ENCODE measurements at places on chromosomes 7 and 10.

DNA sequence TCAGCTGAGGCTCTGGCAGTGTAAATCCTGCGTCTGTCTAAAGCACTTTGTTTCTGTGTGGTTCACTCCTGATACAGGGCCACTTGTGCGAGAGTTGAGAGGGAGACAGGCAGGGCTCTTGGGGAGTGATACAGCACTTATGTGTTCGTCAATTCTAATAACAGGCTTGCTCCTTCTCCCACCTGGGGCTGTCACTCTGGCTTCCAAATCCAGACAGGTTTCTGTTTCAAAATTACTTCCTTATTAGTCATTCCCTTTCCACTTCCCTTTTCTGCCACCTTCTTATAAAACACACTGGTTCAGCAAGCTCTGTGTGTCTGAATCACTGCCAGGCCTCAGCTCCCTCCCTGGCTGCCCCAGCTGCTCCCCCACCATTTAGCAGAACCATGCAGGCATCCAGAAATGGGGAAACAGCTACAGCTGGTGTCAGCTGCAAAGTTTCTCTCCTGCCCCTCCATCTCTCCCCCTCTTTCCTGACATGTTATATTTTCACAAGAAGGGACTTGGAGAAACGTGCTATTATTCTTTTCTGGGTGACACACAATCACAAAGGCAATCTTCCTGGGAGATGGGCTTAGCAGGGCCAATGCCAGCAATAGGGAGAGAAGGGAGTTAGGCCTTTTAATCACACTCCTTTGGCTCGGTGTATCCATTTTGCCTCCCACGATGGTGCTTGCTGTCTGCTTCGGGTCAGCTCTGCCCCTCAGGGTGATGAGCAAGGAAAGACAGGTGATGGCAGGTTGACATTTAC is 58.4 kb upstream of the ZNRF2 start:
- peak; percentile 86 for DNase-seq

GRCh38 chr10:19461588-19461987 is 354.6 kb upstream of the PLXDC2 start:
- no peak for DNase-seq

DNA sequence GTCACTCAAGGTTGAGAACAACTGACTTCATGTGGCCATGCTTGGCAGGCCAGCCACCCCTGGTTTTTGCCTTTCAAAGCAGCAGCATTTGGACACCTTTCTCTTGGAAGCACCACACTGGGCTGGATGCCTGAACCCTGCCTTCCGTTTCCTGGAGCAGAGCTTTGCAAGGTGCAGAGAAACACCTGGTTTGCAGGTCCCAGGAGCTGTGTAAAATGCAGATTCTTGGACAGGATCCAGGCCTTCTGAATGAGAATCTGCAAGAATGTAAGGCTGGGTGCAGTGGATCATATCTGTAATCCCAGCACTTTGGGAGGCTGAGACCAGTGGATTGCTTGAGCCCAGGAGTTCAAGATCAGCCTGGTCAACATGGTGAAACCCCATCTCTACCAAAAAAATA is 18.0 kb upstream of the DUSP5 start:
- DNase-seq: peak; percentile 33

GRCh38 chr10:27541796-27542729 is 38.0 kb downstream of the RAB18 start:
- DNase-seq: no peak

DNA sequence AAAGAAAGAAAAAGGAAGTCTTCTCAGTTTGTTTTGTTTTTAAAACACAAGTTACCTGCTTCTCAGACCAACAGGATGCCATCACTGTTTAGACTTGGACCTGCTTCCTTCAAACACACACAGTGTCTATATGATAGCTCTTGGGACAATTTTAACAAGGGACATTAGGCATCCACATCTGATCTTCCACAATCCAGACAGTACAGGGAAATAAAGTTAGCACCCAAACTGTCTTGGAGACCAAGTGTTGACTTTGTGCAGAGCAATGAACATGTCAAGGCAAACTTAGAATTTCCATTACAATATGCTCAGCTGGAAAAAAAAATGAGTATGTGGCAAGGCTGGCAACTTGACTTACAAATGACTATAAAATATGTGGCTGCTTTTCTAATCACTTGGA is 80.9 kb downstream of the SGMS1 start:
- DNase-seq: no peak

- no peak for DNase-seq
Observed at GRCh38 chr10:33657913-33658312, 323.4 kb upstream of the NRP1 start.

DNA sequence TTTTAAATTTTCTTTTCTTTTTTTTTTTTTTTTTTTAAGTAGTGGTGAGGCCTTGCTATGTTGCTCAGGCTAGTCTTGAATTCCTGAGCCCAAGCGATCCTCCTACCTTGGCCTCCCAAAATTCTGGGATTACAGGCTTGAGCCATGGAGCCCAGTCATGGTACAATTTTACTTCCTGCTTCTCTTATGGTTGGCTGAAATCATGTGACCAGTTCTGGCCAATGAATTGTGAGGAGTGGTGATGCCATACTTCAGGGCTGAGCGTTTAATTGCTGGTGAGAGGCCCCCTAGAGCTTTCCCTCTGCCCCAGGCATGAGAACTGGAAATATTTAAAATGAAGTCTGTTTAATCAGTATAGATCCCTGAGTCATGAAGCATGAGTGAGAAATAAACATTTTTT is 22.2 kb upstream of the BAIAP2L1 start:
- DNase-seq: peak; percentile 23

DNA sequence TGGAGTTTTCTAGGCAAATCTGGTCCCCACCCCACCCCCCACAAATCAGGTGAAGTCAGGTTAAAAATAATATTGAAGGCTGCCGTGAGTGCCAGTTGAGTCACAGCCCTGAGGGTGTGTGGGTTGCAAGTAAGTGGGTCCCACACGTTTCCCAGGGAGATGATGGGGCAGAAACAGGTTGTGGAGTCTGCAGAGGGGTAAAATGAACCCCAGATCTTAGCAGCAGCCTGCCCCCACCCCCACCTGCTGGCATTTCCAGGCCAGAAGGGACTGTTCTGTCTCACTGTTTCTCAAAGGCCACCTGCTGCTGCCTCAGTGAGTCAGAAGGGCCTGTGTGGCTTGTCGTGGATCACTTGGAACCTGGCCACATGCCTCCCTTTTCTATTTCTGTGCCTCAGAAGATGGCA is 59.8 kb upstream of the SMNDC1 start:
- DNase-seq: peak; percentile 73

DNA sequence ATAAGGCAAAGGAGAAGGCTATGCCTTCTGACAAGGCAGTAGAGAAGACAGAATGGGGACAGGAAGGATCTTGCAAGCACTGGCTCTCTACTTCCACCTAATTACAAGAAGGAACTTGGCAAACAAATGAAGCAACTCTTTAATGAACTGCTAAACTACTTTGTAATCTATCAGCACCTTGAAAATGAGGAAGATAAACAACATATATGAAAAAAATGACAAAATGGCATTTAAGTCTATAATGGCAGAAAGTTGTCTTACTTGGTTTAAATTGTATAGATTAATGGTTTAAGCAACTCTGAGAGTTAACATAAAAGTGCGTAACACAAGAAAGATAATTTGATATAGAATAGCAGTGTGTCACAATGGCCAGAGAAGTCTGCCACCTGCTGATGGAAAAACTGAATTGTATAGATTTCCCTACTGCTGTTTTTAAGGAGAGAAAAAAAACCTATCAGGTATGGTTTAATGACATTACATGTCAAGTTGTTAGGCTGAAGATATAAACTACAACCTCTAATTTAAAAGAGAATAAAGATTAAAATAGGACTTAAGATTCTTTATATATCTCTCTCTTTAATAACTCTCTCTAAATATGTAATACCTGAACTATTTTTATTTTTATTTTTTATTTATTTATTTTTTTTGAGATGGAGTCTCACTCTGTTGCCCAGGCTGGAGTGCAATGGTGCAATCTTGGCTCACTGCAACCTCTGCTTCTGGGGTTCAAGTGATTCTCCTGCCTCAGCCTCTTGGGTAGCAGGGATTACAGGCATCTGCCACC is 11.8 kb downstream of the NT5C3A start:
- DNase-seq: peak; percentile 60

- no peak for DNase-seq
Observed at GRCh38 chr10:129495256-129495655, 28.2 kb downstream of the MGMT start.

DNA sequence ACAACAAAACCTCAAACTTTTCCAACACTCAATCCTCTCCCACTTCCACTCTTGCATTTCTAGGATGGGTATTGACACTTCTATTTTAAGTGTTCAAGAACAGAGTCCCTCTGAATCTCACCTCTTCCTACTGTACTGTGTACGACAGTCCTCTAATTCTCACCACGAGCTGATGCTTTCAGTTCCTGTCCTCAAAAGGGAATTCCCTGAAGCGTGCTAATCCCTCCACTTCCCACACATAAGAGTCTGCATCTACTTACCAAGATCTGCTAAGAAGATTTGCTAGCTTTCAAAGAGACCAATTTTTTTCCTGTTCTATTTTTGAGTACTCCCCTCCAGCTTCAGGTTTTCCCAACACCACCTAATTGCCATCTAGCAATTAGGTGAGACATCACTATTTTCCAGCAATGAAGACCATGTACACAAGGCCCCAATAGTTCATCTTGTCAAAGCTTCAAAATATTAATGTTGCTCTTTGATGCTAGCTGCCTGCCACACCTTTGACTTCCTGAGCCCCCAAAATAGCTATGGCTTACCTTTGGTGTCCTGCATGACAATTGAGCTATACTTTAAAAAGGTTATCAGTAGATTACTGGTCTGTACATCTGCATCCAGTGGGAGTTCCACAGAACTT is 54.4 kb downstream of the ARMH3 start:
- DNase-seq: no peak

DNA sequence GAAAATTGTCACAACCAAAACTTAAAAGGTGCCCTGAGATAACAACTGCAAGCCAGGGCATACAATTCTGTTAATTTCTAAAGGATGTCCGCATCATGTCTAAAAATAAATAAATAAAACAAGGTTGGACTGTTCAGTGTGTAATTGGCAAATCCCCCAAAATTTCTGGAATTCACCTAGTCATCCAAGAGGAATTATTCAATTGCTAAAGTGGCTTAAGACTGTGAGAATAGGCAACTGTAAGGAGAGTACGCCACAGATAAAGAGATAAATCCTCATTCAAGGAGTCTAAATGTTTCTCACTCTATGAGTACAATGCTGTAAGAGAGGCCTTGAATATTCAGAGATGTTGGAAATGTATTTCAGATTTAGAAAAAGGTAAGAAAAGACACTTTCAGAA is 37.2 kb downstream of the PIK3AP1 start:
- DNase-seq: peak; percentile 18

GRCh38 chr7:30459591-30460245 is 18.9 kb downstream of the NOD1 start:
- DNase-seq: peak; percentile 57

- peak; percentile 58 for DNase-seq
Observed at GRCh38 chr10:104128214-104128613, 6.2 kb downstream of the SFR1 start.

DNA sequence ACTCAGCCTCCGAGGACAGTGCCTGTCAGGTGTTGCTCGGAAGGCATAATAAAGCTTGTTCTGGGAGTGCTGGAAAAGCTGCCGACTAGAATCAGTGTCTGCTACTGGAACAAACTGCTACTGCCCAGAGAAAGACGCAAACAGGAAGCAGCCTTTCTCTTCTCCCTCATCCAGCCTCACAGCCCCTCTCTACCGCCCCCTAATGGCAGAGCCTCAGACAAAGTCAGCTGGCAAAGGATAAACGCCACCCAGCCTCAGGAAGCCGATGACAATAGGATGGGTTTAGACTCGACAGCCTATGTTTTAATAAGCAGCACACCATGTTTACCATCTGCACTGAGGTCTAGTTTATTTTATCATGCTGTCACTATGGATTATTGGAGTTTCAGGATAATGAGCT is 169.5 kb upstream of the LYZL1 start:
- DNase-seq: peak; percentile 37

- no peak for DNase-seq
Observed at GRCh38 chr7:8254667-8255066, 7.3 kb downstream of the ICA1 start.
